Stimulated activated CD4-positive, alpha-beta T cell treated with anti-CD3 and anti-CD28 coated beads, Interleukin-1b, Interleukin-23, amount 100 ng/mL, for 1 hour (primary cell): ENCODE measurements at places on chromosomes 5 and 9.

DNA sequence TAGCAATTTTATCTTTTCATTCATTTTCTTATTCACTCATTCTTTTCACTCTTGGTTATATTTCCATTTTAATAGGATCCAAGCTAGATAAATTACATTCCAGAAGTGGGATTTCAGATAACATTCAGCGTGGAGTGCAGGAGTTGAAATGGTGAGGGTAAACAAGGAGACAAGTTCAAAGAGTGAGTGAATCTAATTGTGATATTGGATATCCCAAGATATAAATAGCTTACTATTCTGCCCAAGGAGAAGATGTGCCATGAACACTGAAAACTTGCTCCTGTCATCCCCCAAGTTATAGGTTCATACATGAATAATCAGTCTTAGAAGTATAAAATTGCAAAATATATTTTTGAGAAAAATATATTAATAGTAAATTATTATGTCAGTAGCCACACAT lies 459.3 kb downstream of the CETN3 start:
- DNase-seq, result no peak

GRCh38 chr9:90970608-90971007 lies 169.0 kb downstream of the SYK start:
- DNase-seq, result no peak

- no peak for DNase-seq
These were observed 704.3 kb upstream of the ZNF608 start for GRCh38 chr5:125450771-125451170.

GRCh38 chr5:143837306-143837848 lies 25.4 kb downstream of the HMHB1 start:
- no peak for DNase-seq

GRCh38 chr9:131678499-131679111 lies 61.3 kb downstream of the RAPGEF1 start:
- peak; percentile 41 for DNase-seq

DNA sequence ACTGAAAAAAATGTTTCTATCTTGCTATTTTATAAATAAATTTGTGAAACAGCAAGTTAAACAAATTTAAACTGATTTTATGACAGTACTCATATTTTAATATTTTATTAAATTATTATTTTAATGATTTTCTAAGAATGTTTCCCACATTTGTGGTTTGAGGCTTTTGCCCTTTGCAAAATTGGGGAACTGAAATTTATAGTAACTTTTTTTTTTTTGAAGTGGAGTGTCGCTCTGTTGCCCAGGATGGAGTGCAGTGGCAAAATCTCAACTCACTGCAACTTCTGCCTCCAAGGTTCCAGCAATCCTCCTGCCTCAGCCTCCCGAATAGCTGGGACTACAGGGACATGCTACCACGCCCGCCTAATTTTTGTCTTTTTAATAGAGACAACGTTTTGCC lies 7.2 kb upstream of the ADGRV1 start:
- DNase-seq, result no peak

GRCh38 chr9:110615498-110615897 lies 36.0 kb upstream of the SVEP1 start:
- DNase-seq, result no peak

DNA sequence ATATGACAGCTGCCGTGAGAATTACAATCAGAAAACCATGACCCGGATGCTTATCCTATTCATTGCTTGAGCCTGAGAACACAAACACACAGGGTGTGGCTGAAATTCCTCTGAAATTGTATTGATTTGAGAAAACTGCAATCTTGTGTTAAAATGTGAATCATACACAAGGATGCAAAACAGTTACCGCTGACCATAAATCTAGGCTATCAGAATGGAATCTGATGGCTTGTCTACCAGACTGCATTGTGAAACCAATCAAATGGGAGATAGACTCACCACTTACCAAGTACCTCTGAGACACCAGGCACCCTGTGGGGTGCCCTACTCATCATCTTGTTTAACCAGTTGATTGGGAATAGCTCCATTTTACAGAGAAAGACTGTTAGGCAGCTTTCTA lies 188.7 kb upstream of the MSX2 start:
- DNase-seq, result no peak

DNA sequence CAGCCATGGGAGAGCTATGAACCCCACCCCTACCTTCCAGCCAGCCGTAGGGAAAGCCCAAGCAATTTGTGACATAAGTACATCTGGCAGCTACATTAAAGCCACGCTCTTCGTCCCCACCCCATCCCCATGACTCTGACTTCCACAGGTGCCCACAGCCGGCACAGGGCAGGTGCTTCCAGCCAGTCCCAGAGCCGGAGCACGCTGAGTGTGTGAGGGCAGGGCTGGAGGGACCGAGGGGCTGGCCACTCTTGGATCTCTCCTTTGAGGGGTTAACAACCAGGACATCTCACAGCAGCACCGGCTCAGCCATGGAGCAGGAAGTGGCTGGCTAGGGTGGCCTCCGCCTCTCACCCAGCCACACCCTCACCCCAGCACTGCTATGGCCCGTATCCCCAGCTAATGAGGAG lies 2.4 kb upstream of the FAM78A start:
- no peak for DNase-seq

DNA sequence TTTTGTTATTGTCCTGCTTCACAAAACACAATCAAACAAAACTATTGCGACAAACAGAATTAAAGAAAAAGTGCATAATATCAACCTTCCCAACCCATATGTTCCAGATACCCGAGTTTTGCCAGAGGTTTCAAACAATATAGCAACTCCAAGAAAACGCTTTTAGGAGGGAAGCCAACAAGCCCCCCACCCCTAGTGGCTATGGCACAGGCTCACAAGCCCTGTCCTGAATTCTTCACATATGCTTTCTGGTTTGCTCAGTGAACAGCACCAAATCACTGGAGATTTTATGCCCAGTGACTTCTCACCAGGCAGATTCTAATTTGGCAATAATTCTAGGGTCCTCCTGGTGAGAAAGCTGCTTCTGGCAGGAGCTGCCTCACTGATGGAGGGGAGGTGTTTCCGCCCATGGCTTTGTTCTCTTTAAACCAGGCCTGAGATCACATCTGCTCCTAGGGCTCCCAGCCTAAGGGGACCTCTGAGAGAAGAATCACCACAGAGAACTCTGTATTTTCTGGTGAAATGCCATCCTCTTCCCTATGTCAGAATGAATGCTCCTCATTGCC lies 1982.4 kb downstream of the EFNA5 start:
- no peak for DNase-seq

GRCh38 chr9:116394894-116395698 lies 241.5 kb downstream of the PAPPA start:
- no peak for DNase-seq

- DNase-seq, result no peak
These were observed 208.8 kb downstream of the SAXO1 start for GRCh38 chr9:18824095-18824666.

GRCh38 chr5:7663808-7664207 lies 187.1 kb downstream of the CFAP90 start:
- no peak for DNase-seq

DNA sequence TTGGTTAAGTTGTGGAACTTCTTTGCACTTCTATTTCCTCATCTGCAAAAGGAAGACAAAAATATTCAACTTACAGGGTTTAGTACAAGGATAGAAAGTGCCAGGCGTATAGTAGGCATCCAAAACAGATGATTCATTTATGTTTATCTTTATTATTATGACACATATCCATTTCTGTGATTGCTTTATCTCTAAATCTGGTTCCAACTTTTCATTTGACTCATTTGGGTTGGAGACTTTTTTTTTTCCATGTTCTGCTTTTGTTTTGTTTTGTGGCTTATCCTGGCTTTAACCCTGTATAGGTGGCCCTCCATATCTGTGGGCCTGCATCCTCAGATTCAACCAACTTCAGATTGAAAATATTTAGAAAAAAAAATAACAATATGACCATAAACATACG lies 186.7 kb upstream of the SLC24A2 start:
- DNase-seq, result no peak

DNA sequence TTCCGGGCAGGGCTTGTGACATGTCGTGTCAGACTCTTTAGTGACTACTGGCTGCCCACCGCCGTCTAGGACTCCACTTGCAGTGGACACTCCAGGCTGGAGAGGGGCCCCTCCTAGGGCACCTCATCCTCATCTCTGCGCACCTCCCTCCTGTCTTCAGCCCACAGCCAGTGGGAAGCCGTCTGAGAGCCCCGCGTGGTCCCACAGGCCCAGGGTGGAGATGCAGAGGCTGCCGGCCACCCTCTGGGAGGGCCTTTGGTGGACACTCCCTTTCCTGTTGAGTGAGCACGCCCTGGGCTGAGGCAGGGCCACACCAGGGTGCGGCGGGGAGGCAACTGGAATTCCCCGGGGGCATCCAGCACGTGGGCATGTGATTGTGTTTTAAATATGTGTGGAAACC lies 80.5 kb downstream of the IRX2 start:
- DNase-seq, result no peak

DNA sequence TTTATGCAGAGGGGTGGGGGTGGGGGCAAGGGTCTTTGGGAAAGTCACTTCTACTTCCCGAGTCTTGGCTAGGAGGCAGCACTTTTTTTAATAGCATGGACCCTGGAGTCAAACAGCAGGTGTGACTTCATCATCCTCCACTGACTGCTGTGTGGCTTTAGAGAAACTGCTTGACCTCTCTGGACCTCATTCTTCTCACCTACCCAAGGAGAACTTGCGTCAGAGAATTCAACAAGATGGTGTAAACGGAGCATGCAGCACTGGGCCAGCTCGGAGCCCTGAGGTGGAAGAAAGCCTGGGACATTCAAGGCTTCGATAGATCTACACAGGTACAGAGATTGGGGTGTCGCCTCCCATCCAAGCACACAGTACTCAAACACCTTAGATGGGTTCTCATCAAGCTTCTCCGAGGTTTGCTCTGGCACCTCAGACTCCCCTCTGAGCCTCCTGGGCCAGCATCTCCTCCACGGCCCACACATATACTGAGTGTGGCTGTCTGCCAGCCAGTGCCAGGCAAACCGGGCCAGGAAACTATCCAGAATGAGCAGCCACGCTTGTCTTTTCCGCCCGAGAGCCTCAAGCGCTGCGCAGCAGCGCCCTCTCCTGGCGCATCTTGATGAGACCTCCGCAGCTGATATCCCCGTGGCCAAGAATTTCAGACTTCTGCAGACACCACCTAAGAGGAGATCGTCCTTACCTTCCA lies 4.6 kb upstream of the SLC25A48 start:
- DNase-seq, result no peak

DNA sequence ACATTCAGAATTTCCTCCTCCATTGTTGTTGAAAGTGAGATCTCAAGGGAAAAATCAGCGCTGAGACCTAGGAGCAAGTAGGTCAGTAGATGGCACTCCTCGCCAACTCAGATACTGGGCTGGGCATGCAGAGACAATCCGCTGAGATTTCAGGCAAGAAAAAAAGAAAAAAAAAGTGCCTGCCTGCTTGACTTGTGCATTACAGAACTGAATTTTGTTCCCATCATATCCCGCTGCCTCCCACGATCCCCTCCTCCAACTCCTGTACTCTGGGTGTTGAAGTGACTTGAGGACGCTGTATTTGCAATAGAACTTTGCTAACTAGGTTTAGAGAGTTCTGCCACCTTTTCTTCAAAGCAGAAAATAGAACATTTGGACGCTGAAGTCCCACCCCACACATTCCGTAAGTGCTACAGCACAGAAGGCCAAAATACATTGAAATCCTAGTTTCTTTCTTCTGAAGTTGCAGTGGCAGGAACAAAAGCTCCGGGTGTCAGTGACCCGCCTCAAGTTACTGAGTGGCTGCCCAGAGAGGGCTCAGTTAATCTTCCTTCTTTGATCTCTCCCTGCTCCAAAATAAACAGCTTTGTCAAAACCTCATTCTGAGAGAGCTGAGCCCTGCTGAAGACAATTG lies 265.8 kb downstream of the MLLT3 start:
- DNase-seq, result peak; percentile 16

GRCh38 chr5:117559005-117559844 lies 984.6 kb upstream of the SEMA6A start:
- DNase-seq, result no peak
